ENCODE measurements at places on chromosomes 3 and 15. TPM values are rescaled to one million over a fixed set of nuclear protein-coding genes. Genes with fewer than 3 reads are reported as not detected.
A peak's percentile ranks its signal among the peaks of the same experiment; 100 is the strongest.

DNA sequence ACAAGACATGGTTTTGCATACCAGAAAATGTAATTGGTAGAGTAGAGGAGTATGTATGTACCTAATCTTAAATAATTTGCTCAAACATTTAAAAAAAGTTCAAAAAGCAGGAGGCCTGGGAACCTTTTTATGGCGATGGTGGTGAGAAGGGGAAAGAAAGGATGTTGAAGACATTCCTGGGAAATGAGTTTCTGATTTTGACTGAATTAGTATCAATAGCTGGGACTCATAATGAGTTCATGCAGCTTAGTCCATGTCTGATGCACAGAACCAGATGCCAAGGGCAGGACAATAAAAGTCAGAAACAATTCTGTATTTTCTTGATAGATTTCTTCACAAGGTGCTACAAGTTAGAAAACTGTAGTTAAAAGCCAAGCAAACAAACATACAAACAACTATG lies 395.3 kb downstream of the GAP43 start:
- DNase-seq, result no peak

DNA sequence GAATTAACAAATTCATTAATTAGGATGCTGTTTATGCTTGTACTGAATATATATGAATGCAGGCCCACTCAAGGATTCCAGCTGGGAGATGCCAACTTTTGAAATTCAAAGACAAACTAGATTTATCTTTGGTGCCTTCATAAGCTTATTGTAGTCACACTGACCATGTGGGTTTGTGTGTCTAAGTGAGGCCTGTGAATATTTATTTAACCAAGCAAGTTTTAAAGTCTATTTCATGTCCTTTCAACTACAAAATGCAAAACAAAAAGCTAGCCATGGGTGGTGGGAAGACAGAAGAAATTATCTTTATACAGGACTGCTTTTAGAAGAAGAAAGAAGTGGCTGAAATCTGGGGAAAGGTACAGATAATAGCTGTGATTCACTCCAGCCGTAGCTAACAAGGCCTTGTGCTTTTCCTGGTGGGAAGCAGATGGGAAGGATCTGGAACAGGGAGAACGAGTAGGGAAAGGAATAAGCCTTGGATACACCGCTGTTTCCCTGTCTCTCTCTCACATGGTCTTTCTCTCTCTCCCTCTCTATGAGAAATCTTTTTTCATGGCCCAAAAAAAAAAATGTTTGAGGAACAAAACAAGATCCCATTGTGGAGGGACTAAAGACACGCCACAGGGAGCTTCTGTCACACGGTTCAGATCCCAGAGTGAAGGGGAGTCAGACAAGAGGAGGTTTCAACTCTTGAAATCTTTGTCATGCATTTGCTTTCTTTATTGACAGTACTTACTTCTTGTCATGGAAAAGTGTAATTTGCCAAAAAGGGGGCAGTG lies 225.5 kb downstream of the RORA start:
- peak; percentile 32 for DNase-seq

DNA sequence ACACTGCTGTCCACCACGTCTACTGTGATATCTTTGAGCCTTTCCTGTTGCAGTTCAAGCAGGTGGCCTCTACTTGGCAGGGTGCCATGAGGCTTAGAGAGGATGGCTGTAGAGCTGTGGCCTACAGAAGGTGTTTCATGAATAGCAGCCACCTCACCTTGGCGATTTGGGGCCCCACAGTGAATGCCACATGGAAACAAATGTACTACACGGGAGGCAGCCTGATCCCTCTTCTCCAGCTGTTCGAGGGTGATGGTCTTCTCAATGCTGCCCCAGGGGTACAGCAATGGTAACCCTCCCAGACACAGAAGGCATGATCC lies 70.7 kb downstream of the FAM43A start:
- DNase-seq, result no peak

DNA sequence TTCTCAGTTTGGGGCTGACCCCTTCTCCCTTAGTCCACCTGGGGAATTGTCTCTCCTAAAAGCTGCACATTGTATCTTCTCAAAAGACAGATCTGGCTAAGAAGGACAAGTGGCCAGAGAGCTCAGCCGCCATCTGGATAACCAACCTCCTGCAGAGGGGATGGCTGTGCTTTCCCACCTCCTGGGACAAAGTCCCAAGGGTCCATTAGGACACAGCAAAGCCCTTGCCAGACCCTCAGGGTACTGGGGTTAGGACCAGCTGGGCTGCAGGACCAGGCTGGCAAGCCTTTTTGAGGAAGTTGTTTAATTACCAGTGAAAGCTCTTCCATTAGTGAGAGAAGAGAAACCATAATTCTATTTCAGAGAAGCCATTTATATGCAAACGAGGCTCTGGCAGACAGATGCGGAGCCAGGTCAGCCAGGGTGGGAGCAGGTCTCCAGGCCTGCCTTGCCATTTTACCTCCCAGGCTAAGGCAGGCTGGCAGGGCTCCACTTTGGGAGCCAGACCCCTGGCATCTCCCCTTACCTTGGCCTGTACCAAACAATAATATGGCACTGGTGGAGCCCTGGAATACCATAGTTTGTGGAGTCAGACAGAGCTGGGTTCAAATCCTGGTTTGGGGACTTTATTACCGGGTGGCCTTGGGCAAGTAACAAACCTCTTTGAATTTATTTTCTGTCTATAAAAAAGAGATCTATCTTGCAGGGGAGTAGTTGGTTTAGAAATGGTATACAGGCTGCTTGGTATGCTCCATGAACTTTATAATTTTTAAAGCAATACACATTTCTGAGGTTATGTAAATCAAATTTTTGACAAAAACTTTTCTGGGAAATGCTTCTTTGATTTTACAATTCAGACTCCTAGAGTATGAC lies 17.9 kb downstream of the SHF start:
- DNase-seq, result no peak

DNA sequence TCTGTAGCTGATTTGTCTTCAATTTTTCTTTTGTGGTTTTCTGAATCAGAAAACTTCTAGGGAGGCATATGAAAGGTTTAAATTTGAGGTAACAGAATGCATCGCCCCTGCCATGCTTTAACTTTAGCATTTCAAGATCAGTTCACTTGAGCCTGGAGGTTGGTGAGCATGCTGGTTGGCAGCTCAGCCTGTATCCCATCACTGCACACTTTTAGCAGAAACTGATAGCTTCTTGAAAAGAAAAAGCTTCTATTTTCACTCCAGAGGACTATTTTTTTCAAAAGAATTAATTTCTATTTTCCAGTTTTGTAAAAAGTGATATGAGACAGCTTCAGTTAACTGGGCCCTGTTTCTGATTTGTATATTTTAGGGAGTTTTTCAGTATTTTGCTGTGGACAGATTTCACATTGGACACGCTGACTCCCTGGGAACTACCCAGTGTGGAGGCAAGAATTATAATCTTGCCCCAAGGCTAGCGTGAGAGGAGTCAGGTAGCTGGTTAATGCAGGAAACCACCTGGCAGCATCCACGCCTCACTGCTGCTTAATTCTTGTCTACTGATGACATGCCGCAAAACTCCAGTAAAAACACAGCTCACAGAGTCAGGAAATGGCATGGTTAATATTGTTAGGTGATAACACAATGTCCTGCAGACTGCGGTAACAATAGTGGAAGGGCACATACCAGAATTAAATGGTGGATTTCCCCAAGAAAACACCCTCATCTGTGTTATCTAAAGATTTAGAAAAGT lies 71.4 kb downstream of the DUT start:
- no peak for DNase-seq

The BTD gene
- 22.7 TPM for total RNA-seq

GRCh38 chr3:17399586-17399985 lies 342.8 kb downstream of the TBC1D5 start:
- DNase-seq, result peak; percentile 25

Measured in kidney (tissue), 22 donors.